ENCODE measurements at places on chromosomes 1 and 21. TPM values are rescaled to one million over a fixed set of nuclear protein-coding genes. Genes with fewer than 3 reads are reported as not detected.

GRCh38 chr21:43333298-43334062 is 93.5 kb downstream of the SIK1 start:
- peak; percentile 99 for DNase-seq

GRCh38 chr1:27883536-27883935 is 11.2 kb downstream of the THEMIS2 start:
- DNase-seq = no peak

DNA sequence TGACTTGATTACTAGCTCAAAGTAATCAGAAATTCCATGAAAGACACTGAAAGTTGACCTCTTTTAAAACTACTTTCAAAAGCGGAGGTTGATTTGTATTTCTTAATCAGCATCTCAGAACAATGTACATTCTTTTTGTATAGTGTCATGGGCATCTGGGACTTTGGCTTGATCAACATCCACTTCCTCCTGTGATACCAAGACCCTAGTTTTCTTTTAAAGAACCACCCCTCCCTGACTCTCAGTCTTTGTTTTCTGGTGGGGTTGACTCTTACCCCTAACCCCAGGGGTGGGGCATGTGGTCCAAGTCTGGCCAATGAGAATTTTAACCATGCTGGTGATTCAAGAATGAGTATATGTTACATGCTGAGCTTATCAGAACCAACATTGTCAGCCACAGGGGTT is 21.7 kb upstream of the IRF2BP2 start:
- DNase-seq = peak; percentile 78

DNA sequence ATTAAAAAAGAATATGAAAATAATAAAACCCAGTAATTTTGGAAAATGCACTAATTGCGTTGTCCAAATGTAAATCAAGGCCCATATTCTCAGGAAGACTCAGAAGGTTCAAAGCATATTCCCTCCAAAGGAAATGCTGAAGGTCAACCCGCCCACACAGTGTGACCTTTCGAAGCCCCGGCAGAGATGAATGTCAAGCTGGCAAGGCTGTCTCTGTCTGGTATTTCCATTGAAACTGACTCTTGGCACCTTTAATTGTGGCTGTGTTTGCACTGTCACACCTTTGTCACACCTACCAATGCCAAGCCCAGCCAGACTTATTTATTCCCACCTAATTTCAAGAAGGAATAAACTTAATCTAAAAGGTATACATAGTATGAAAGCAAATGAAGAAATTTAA is 82.5 kb downstream of the NTPCR start:
- DNase-seq = no peak

DNA sequence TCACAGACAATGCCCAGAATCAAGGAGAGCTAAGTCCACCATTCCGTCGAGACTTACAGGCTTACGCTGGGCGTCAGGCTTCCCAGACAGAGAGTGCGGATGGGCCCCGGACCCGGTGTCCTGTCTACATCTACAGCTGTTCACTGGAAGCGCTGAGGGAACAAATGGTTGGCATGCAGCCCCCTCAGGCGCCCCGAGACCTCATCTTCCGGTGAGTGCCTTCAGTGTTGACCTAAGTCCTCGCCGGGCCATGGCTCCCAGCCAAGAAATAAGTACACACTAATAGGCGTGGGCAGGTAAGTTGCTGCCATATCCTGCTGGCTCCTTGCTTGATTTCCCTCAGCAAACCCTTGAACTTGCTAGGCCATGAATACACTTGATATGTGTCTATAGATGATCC is 26.2 kb downstream of the HYI start:
- DNase-seq = no peak

DNA sequence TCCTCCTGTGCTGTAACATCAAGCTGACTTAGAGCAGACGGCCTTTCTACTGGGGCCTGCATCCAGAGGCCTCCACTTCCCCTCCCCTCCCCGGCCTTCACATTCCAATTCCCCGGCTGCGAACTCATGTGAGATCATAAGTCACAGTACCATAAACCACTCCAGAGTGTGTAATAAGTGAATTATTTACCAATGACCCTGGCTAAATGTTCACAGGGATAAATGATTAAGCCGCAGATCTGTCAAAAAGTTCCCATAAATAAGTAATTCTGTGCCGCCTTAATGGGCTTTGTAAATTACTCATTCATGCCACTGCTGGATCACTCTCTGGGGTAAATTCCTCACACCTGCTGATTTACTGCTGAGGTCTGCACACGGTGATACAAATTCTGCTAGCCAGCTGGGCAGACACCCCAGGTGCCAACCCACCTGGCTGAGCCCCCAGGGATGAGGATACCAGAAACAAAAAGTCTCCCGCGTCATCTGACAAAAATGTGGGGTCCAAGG is 27.4 kb upstream of the KIRREL1 start:
- DNase-seq = peak; percentile 49

DNA sequence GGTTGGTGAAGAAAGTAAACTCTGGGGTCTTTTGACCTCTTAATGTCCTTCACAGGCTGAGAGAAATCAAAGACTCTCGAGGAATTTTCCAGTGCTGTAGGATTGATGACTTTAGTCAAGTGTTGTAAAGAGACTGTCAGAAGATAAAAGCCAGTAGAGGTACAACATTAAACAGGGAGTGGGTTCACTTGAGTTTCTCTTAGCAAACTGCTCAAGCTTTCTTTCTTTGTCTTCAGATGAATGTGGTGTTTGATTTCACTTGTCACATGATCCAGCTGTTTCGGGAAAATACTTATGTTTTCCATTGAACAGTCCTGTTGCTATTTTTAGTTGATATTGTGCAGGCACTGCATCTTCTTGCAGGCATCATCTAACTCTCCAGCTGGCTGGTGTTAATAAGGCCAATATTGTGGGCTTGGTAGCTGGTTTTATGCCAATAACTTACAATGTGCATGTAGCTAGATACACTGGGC is 45.6 kb downstream of the XCL2 start:
- peak; percentile 26 for DNase-seq

GRCh38 chr1:27567971-27568299 is 36.0 kb downstream of the AHDC1 start:
- no peak for DNase-seq

DNA sequence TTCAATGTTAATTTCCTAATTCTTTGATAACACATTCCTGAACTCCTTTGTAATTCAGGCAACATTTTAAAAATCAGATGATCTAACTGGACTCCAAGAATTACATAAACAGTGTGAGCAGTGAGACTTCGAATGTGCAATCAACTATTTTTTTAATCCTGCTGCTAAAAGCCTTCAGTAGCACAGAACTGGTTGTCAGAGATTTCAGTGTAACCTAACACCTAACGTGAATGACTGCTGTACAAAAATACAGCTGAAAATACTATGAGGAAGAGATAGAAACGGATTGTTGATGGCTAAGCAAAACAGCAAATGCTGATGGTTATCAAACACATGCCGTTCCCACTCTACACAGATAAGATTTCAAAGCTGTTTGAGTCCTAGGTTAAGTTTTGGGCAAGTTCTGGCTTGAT is 46.1 kb downstream of the APP start:
- peak; percentile 51 for DNase-seq

GRCh38 chr1:19975423-19976193 is 3.8 kb downstream of the PLA2G2A start:
- DNase-seq = no peak

DNA sequence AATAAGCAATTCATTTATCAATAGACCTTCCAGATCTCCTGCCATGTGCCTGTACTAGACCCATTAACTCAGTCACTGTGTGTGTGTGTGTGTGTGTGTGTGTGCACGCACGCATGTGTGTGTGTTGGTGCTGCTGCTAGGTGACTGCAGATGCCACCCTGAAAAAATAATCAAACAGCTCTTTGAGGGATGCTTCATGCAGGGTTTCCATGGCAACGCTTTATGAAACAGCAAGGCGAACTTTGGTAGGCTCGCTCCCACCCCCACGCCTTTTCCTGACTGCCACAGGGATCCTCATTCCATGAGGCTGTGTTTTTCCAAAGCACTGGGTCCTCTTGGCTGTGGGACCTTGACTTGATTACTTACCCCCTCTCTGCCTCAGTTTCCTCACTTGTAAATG is 94.0 kb downstream of the HMGB4 start:
- peak; percentile 42 for DNase-seq

GRCh38 chr1:1778663-1779319 is 521 bp upstream of the NADK start:
- DNase-seq = peak; percentile 66

GRCh38 chr1:189616893-189617292 is 860.8 kb downstream of the BRINP3 start:
- peak; percentile 0 for DNase-seq

DNA sequence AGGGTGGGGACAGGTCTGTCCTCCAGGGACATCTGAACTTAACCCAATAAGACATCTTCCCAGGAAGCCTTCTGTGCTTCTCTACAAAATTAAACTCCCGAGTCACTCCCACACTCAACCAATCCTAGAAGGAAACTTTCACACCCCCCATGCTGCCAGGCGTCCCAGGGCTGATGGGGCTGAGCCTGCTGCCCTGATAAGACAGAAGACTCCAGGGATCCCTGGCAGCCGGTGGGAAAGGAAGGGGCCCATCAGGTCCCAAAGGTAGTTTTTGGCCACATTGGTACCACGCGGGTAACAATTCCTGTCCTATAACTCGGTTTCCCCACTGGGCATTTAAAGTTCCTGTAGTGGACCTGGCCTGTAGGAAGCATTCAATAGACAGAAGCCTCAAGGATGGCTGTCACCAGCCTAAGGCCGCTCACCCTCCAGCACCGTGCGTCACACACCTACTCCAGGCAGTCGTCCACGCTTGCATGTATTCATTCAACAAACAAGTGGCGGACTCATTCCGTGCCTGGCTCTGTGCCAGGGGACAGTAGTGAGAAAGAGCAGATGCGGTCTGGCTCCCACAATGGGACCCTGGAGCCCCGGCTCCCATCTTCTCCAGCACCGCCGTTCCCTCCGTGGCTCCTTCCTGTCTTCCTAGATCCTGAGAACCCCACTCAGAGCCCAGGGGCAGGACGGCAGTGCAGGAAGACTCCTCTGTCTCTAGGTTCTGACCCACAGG is 465.2 kb downstream of the NPHP4 start:
- DNase-seq = no peak

DNA sequence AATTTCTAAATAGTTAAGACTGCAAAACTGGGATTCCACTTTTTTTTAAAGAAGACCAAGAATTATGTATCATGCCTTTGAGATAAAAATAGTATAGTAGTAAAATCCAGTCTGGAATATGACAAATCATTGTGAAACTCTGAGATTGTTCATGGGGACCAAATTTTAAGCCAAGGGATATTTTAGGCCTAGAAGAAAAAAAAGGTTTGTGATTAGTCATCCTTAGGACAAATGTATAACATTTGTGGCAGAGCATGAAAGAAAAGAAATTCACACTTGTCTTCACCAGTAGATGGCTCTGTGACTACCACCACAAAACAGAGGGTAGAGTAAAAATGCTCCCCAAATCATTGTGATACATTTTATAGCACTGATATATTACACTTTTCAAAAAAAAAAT is 226.1 kb downstream of the KCTD3 start:
- DNase-seq = peak; percentile 88

DNA sequence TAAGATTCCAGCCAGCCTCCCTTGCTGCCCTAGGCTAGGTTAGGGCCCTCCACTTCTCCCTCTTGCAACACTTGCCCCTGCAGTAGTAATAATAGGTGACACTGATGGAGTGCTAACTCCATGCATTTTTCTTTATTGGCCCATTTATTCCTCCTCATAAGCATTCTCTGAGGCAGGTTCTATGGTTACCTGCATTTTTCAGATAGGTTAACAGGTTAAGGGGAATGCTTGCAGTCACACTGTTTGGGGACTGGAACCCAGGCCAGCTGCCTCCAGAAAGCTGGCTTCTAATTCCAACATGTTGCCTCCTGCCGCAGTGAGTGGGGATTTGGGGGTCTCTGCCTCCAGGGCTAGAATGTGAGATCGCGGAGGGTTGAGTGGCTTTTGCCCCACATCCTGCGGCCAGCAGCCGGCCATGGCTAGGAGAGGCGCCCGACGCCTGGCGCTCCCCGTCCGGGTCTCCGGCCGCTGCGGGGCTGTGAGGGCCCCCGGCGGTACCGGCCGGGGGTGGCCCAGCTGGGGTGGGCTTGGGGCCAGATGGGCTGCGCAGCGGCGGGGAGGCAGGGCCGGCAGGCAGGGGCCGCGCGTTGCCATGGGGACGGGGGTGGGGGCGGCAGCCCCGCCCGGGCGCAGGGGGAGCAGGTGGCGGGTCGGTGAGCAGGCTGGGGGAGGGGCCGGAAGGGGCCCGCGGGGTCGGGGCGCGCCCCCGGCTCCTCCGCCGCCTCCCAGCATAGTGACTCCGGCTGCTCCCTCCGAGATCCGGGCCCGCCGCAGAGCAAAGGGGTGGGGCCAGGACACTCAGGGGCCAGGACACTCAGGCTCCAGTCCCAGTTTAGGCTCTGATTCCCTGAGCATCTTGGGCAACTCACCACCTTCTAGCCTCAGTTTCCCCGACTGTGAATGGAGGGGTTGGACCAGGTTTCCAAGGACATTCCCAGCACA is 68.4 kb upstream of the SSBP3 start:
- DNase-seq = peak; percentile 47

GRCh38 chr1:178349801-178350200 is 147.0 kb downstream of the CLEC20A start:
- DNase-seq = no peak

GRCh38 chr1:96973605-96974004 is 252.0 kb downstream of the PTBP2 start:
- no peak for DNase-seq

DNA sequence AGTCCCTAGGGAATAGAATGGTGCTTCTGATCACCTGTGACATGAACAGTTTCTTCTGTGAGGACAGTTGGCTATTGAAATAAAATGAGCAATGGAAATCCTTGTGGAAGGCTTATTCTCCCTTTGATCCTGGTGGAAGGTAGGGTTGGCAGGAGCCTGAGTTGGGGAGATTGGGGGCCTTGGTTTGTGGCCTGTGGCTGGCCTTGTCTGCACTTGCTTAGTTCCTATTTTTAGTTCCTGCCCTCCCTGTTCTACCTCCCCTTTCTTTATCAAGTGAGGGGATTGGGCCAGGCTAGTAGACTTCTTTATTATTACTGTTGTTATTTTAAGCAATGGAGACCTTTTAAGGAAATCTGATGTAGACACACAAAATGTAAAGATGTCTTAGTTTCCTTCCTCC is 8.2 kb downstream of the DMRTB1 start:
- DNase-seq = no peak

GRCh38 chr1:108142773-108143394 is 57.3 kb downstream of the SLC25A24 start:
- peak; percentile 60 for DNase-seq

The CSF3R gene
- not detected for total RNA-seq

The HSD3B2 gene
- total RNA-seq = not detected

The SPRR1B gene
- total RNA-seq = not detected

The ADAMTS4 gene
- total RNA-seq = 5.9 TPM

The CFHR1 gene
- not detected for total RNA-seq

The L1TD1 gene
- 0.11 TPM for total RNA-seq

The S100A5 gene
- total RNA-seq = not detected

The PLPPR5 gene
- not detected for total RNA-seq

The SYCP1 gene
- total RNA-seq = not detected

The ATP5PF gene
- 59.3 TPM for total RNA-seq

The UBASH3A gene
- not detected for total RNA-seq

The NKAIN1 gene
- total RNA-seq = not detected

The SH2D5 gene
- total RNA-seq = 1.4 TPM

The MED8 gene
- total RNA-seq = 53.5 TPM

The PGBD2 gene
- 3.5 TPM for total RNA-seq
